ENCODE measurements at places on chromosomes 6 and 20.

DNA sequence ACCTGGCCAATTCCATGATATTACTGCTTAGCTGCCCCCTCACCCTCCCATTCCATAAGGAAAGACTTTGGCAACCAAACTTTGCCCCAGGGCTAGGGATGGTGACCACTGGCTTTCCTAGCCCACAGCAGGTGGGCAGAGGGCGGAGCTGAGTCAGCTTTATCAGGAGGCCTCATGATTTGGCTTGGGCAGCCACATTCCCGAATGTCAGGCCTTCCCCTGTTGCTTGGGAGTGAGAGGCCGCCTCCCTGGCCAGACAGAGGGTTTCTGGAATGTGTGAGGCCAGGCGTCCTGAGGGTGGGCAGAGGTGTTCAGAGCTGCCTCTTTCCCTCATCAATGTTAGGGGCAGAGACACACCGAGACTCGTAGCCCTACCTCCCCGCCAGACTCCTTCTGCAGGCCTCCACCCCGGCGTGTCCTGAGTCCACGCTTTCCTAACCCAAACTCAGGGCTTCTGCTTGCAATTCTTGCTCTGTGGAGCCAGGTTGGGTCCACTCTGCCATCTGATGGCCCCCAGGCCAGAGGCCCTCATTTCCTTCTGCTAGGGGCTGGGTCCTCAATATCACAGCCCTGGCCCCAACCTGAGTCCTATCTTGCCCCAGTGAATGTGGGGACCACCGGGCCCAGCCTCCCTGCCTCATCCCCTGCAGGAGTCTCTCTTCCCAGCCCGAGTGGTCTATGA, 19.3 kb downstream of the UQCC2 start:
- no peak for DNase-seq

- no peak for DNase-seq
Observed at GRCh38 chr6:75608956-75609533, 7.4 kb downstream of the SENP6 start.

GRCh38 chr6:15086348-15087158, 159.3 kb upstream of the JARID2 start:
- DNase-seq, result no peak

GRCh38 chr6:157224178-157224950, 99.0 kb downstream of the TMEM242 start:
- no peak for DNase-seq

- DNase-seq, result no peak
Observed at GRCh38 chr6:25279748-25280343, 672 bp downstream of the CARMIL1 start.

Data from fibroblast of skin of right biceps (primary cell).